Right lung (tissue), 10 donors: ENCODE measurements at places on chromosomes 7 and 10. TPM values are rescaled to one million over a fixed set of nuclear protein-coding genes. Genes with fewer than 3 reads are reported as not detected.

The KLF14 gene
- 0.16 TPM for polyA plus RNA-seq

The FXYD4 gene
- polyA plus RNA-seq = not detected

GRCh38 chr7:47080816-47081215 is 501.1 kb downstream of the TNS3 start:
- peak; percentile 86 for DNase-seq

- DNase-seq = no peak
Measured at GRCh38 chr7:75986147-75986781, 8.1 kb downstream of the TMEM120A start.

DNA sequence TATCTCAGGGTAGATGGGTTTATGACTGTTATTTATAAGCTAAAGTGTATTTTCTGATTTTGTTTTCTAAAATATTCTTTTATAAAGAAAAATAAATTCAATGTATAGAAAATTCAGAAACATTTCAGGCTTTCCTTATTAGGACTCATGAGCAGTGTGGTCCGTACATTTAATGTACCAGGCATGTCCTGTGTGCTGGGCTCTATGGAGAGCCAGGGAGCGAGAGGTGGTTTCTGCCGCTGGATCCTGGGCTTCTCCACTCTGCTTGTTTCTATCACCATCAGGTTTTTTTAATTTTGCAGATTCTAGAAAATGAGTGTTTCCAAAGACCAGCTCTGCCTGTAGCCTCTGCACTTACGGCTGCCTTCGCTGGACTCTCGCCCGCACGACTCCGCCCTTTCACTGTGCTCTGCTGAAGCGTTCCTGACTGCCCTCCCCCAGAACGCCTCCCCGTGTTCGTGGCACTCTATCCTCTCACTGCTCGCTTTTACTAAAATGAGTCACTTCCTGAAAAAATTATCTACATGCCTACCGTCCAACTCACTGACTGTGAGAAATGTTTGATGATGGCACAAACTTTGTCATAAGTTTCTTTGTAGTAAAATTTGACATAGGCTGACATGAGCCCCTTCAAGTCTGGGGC is 188.5 kb downstream of the ZMYND11 start:
- DNase-seq = peak; percentile 63

GRCh38 chr10:62433901-62434300 is 59.7 kb downstream of the ZNF365 start:
- DNase-seq = no peak

DNA sequence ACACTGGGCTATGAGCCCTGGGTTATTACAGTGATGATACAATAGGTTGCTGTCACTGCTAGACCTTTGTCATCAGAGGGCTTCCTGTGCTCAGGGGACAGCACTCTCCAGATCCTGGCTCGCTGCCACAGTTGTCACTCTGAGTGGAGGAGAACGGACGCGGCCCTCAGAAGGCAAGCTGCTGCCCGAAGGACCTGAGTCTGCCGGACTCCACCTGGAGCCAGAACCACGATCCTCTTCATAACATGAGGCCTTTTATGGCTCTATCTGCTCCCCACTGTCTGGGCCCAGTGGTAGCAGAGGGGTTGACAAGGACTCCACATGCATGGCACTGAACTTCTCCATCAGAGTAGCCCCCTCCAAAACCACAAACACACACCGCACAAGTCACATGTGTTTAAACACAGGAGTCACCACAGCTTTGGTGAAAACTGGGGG is 94.7 kb upstream of the EFCAB10 start:
- DNase-seq = no peak

- DNase-seq = peak; percentile 38
Measured at GRCh38 chr7:42972699-42973500, 40.7 kb downstream of the MRPL32 start.
